Activated CD8-positive, alpha-beta memory T cell treated with anti-CD3 and anti-CD28 coated beads, Interleukin-2, amount 50 U/mL, for 48 hours (primary cell): ENCODE measurements at places on chromosomes 6 and 20.

DNA sequence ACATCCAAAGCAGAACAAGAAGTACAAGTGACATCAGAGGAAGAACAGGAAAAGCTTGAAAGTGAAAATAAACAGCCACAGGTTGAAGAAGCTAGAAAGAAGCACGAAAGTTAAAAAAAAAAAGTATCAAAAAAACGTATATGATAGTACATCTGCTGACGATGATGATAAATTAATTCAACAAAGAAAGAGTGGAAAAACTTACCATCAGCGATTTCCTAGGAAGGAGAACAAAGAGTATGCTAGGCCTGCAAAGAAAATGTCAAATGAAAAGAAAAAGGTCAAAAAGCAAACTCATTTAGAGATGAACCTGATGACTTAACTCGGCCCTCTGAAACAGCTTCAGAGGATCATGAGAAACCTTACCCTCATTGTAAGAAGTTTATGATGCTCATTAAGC lies 3.7 kb downstream of the SAYSD1 start:
- no peak for DNase-seq

GRCh38 chr20:10622657-10623418 lies 51.0 kb downstream of the JAG1 start:
- no peak for DNase-seq

DNA sequence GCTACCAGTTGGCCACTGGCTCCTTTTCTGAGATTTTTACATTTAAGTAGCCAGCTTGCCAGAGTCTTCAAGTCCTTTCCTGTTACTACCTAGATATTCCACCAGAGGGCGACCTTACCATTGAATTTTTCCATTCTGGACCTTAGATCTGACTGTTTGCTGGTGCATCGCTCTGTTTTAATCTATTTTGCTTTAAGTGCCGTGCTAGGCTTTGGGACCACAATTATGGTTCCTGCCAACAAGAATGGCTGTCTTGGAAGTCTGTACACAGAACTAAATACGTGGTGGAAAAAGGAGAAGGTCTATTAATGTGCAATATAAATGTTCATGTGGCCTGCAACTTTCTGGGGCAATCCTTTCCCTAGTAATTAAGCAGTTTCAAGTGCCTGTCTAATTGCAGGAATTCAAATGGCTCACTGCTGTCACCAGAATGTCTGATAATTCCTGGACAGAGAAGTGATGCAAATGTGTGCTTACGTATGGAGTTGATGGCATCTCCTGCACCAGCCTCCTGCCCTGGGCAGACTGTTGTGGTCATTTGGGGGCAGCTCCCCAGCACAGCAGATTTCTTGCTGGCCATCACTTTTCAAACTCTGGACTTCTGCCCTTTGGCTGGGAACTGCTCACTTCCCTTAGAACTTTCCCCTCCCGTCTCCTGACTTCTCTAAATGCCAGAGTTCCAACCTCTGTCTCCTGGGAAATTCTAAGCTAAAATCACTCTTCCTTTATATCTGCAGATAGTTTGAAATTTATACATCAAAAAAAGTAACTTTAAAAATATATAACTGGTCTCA lies 5.6 kb upstream of the HLA-DOA start:
- DNase-seq: no peak

GRCh38 chr20:33893314-33893713 lies 82.2 kb downstream of the CHMP4B start:
- no peak for DNase-seq

DNA sequence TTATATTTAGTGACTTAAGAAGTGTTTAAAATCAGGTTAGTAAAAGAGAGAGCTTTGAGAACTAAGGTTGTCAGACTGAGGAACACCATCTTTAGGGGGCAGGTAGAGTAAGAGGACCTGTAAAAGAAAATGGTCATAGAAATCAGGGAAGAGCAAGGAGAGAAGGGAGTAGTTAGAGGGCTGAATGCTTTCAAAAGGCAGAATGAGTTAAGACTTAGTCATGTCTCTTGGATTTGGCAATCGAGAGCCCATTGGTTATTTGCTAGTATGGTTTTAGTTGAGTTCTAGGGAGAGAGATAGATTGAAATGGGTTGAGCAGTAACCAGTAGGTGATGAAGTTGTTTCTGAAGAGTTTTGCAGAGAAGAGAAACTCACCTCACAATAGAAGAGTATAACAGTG lies 51.1 kb downstream of the RALGAPB start:
- DNase-seq: no peak

DNA sequence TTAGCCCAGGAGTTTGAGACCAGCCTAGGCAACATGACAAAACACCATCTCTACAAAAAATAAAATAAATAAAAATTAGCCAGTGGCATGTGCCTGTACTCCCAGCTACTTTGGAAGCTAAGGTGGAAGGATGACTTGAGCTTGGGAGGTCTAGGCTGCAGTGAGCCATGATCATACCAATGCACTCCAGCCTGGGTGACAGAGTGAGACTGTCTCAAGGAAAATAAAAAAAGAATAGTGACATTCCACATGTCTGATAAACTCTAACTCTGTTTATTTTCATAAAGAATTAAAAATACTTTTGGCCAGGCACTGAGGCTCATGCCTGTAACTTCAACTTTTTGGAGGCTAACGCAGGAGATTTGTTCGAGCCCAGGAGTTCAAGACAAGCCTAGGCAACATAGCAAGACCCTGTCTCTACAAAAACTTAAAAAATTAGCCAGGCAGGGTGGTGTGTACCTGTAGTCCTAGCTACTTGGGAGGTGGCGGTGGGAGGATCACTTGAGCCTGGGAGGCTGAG lies 115.1 kb downstream of the GJA1 start:
- no peak for DNase-seq

DNA sequence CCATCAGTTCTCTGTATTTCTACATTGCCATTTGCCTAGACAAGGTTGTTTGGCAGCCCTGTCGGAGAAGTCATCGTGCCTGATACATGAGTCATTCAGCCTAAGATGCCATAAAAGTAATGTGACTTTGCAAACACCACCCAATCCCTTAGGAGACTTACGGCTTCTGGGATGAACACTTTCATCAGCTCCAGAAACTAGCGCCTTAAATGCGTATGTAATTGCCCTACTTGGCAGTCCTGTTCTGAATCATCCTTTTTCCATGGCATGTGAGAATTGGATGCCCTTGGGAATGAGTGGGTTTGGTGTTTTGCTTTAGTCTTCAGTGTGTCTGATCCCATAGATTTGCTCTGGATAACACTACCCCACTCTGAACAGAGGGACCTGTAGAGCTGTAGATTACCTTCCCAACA lies 158.5 kb downstream of the SASH1 start:
- no peak for DNase-seq

- DNase-seq: no peak
Measured at GRCh38 chr6:56214703-56215101, 32.7 kb downstream of the COL21A1 start.

DNA sequence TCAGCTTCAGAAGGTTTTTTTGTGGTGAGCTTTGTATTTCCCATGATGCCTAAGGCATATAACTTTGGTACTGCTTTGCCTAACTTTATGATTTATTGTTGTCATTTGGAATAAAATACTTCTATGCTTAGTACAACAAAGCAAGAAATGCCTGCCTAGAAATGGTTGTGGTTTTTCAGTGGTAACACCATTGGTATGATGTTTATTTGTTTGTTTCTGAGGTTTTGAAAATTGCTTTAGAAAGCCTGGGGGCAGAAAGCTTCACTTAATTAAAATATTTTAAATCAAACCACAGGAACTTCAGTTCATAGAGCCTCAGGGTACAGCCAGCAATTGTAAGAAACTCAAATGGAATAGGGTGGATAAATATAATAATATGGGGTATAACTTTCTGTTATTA lies 351.2 kb upstream of the MAP3K7 start:
- no peak for DNase-seq

GRCh38 chr20:41142245-41142644 lies 4.9 kb downstream of the PLCG1 start:
- no peak for DNase-seq

DNA sequence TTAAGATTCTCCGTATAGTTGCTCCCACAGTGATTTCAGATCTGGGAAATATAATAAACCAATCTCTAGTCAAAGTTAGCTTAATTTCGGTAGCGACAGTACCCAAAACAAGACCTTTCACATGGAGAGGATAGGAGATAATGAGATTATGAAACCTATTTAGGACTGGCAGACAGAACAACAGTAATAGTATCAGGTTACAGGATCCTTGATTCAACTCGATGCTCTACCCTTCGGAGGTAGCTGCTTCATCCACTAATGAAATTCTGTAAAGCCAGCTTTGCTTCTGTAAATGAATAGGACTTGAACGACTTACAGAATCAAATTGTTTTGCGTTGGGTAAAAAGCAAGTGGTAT lies 534 bp upstream of the AKIRIN2 start:
- DNase-seq: no peak

DNA sequence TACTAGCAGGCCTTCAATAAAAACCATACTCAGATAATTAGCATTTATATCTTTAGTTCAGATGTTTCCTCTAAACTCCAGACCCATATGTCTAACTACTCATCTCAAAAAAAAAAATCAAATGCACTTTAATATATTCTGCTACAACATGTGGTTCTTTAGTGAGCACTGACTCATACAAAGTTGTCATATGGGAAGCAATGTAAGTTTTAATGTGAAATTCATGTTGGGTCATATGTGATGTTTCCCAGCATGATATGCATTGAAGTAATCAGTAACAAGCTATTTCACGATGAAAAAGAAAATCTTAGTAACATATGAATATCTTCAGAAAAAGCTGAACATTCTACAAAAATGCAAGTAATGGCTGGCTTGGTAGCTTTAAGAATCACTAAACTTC lies 859.7 kb upstream of the ADGRB3 start:
- DNase-seq: no peak

- DNase-seq: no peak
Measured at GRCh38 chr6:46996860-46997641, 45.1 kb downstream of the ADGRF1 start.

GRCh38 chr6:163900570-163900969 lies 486.1 kb downstream of the QKI start:
- DNase-seq: no peak

- no peak for DNase-seq
Measured at GRCh38 chr6:107564589-107564951, 74.7 kb downstream of the SOBP start.

DNA sequence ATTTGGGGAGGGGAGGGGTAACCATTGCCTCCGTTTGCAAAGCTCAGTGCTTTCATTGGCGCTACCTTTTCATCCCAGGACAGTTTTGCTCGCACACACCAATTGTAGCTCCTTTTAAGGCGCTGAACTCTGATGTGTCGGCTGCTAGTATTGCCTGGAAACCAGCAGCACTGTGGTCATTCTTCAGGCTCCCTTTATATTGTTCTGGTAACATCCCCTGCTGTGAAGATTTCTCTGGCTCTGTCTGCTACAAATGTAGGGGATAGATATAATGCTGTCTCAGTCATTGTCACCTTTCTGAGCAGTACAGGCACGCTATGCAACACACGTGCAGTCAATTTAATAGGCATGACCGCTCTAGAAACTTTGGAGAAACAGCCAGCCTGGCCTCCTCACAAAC lies 172.9 kb upstream of the SASH1 start:
- no peak for DNase-seq

- DNase-seq: no peak
Measured at GRCh38 chr6:56663344-56663743, 20.7 kb upstream of the DST start.
